Keratinocyte (primary cell): ENCODE measurements at places on chromosomes 16 and 17. TPM values are rescaled to one million over a fixed set of nuclear protein-coding genes. Genes with fewer than 3 reads are reported as not detected.

The BCO1 gene
- 0.04 to 0.08 TPM (median 0.07 TPM) in 3 replicates for polyA plus RNA-seq

The TP53TG3B gene
- not detected in 3 replicates for polyA plus RNA-seq

The NAGS gene
- polyA plus RNA-seq, result 1.4 to 1.8 TPM (median 1.8 TPM) in 3 replicates

The CLEC18C gene
- not detected in 3 replicates for polyA plus RNA-seq

The ABCA9 gene
- polyA plus RNA-seq, result 0.01 to 0.28 TPM (median 0.17 TPM) in 3 replicates

The SLFN12 gene
- 9.8 to 15.2 TPM (median 11.5 TPM) in 3 replicates for polyA plus RNA-seq

The MYH3 gene
- 0.67 to 0.83 TPM (median 0.76 TPM) in 3 replicates for polyA plus RNA-seq

The CHP2 gene
- polyA plus RNA-seq, result 0.07 to 0.22 TPM (median 0.20 TPM) in 3 replicates

The ATXN2L gene
- polyA plus RNA-seq, result 10.5 to 28.1 TPM (median 11.8 TPM) in 3 replicates

The TP53TG3 gene
- polyA plus RNA-seq, result not detected in 3 replicates

The FSCN2 gene
- polyA plus RNA-seq, result not detected in 3 replicates

The CCL7 gene
- not detected in 3 replicates for polyA plus RNA-seq

The HOXB3 gene
- 0.63 to 1.2 TPM (median 1.1 TPM) in 3 replicates for polyA plus RNA-seq

The CIAPIN1 gene
- 75.4 to 84.2 TPM (median 76.3 TPM) in 3 replicates for polyA plus RNA-seq

The SMIM22 gene
- 8.4 to 20.2 TPM (median 10.6 TPM) in 3 replicates for polyA plus RNA-seq
